ENCODE measurements at places on chromosomes 4 and X. TPM values are rescaled to one million over a fixed set of nuclear protein-coding genes. Genes with fewer than 3 reads are reported as not detected.

Gene SPANXN4
- not detected for total RNA-seq

Gene KDR
- total RNA-seq: 33.7 TPM

Gene SLC16A2
- total RNA-seq: 7.3 TPM

Gene PRRG3
- total RNA-seq: not detected

Gene ITGB1BP2
- 1.2 TPM for total RNA-seq
